ENCODE measurements at places on chromosomes 3 and 15. TPM values are rescaled to one million over a fixed set of nuclear protein-coding genes. Genes with fewer than 3 reads are reported as not detected.

Gene IREB2
- 36.8 TPM for polyA plus RNA-seq

Gene SEC61A1
- polyA plus RNA-seq = 98.3 TPM

Gene SUCNR1
- 0.10 TPM for polyA plus RNA-seq

Gene TGM5
- 0.08 TPM for polyA plus RNA-seq

Gene SCN11A
- polyA plus RNA-seq = 4.0 TPM

DNA sequence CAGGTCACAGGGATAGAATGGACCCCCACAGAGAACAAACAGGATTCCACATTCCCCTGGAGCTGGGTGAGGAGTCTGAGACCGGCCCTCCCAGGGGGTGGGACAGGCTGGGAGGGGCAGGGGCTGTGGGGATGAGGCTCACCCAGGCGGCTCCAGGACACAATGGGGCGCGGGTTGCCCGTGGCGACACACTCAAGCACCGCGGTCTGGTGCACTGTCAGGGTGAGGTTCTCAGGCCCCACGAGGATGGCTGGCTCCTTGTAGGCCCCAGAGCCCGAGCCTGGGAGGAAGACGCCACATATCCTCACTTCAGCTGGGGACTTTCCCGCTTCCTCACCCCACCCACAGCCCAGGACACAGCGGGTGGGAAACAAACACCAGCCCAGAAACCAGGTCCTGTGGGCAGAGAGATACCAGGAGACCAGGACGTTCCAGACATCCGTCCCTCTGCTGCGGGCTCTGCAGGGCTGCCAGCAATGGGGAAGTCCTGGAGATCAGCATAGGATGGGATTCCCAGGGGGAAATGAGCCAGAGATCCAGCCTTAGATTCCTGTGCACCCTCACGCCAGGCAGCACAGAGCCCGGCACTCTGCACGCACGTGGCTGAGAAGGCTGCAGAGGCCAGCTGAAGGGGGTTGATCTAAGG lies 30.2 kb downstream of the RNU5B-1 start:
- no peak for DNase-seq

DNA sequence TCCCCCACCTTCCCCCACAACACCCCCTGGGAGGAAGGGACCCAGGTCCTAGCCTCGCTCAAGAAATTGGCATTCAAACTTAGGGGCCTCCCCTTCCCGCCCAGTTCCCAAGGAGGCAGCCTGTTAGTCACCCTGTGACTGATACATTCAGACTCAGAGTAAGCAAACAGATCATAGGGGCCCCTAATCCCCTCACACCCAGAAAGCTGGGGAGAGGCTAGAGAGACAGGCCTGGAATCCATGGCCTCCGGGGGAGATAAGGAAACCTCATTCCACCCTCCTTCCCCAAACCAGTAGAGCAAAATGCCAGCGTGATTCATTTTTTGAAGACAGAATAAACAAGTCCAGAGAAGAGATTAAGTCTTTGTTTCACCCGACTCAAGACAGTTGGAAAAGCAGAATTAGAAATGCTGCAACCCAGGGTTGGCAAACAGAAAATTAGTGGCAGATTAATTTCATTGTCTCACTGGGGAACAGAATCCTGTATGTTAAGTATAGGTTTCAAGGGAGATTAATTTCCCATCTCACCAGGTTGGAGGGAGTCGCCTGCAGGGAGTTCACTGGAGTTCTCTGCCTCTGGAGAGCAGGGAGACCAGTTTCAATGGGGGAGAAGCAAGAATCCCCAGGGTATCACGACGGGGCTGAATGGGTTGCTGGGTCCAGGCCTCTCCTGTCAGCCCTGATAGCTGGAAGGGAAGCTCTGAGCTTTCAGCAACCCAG lies 268.3 kb downstream of the UACA start:
- no peak for DNase-seq

DNA sequence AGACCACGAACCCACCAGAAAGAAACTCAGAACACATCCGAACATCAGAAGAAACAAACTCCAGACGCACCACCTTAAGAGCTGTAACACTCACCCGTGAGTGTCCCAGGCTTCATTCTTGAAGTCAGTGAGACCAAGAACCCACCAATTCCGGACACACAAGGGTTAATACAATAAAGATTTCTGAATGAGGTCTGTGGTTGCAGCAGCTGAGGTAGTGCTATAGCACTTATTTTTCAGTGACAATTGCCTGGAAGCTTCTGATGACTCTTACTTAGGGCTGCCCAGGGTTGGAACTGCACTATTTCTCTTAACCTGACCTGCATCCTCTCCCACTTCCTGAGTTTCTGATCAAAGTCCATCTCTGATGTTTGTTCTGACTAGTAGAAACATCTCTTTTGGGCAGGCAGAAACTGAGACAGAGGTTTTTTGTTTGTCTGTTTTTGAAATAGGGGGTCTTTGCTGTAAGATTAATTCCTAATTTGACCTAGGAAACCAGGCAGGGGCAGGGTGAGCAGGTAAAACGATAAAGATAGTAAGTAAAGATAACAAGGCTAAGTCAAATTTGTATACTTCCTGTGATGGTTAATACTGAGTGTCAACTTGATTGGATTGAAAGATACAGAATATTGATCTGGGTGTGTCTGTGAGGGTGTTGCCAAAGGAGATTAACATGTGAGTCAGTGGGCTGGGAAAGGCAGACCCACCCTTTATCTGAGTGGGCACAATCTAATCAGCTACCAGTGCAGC lies 169.1 kb downstream of the GAP43 start:
- no peak for DNase-seq

DNA sequence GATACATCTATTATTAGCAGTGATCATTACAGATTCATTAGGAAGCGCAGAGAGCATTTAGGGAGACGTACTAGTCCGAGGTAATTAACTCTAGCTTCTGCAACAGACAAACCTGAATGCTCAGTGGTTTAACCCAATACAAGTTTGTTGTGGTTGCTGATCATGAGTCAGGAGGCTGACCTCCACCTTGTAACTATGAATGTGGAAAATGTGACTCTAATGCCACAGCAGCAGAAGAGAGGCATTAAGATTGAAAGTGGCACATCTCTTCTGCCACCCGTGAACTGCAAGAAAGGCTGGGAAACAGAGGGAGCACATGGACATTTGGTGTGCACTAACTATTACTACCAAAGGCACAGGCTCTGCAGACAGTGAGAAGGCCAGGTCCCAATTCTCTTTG lies 71.2 kb upstream of the C3orf80 start:
- DNase-seq = no peak

- DNase-seq = no peak
Observed at GRCh38 chr3:119630880-119631329, 29.5 kb downstream of the POPDC2 start.

DNA sequence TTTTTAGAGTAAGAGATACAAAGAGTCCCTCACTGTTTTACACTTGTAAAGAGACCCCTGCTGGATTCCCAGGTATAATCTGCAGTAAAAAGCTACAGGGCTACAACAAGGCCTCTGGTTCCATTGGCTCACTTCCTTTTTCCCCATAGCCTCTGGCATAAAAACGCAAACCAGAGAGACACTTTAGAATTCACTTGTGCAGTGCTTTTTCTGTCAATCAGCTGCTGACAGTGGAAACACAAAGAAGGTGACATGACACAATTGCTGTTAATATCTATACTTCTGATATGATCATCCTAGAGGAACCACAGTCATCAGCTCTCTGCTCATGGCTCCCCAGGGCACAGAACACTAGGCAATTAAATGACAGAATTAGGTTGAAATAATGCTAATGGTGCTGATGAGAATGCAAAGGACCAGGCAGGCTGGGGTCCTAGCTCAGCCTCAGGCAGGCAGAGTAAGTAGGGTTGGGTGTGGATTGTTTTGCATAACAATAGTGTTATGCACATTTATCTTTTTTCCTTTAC lies 667.9 kb upstream of the CFAP20DC start:
- DNase-seq = no peak

DNA sequence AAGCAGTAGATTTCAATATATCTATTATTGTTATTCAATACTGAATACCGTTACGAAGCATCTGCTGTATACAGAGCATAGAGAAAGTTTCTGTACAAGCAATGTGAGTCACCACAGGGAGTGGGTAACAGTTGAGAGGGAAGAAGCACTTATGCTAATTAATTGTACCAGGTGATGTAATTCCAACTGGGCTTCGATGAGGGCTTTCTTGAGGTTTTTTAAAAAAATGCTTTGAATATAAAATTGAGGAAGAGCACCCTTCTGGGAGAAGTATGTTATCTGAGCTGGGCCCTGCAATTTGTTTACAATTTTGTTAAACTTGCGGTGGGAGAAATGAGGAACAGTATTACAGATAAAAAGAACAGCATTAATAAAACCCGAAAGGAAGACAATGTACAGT lies 197.9 kb downstream of the TPRG1 start:
- no peak for DNase-seq

DNA sequence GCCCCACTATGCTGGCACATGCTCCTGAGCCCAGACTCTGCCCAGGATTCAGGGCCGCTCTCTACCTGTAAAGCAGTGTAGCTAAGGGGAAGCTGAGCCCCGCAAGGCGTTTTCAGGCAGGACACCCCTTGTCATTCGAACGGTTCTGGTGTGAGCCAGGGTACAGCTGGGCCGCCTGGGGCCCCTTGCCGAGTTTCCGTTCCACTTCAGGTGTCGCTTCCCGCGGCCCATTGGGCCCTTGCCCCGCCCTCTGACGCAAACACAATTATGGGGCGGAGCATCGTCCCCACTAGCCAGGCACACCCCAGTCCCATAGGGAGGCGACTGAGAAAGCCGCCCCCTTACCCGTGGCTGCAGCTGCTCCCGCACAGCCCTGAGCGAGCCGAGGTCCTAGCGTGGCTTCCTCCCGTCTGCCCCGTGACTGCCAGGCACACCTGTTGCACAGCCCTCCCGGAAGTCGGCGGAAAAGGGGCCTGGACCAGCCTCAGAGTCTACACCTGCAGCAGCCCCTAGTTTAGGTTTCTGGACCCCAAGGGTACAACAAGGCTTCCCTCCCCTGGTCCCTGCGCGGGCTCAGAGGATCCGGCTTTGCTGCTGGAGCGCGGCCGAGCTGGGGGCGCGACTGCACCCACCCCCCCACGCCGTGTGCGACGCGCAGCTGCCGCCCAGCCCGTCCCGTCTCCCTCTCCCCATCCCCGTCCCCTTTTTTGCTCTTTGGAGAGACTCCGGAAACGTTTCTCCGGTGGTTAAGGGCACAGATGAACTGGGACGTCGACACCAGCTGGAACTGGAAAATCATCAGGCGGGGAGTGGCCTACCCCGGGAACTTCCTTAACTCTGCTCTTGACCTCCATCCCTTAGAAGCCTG lies at the start of gene PLSCR2:
TSS of gene PLSCR2 (minus strand) at position 412 of the 868 bp plus-strand sequence. CDS start 9,657 bp downstream, outside the sequence.
- DNase-seq = peak; percentile 39

DNA sequence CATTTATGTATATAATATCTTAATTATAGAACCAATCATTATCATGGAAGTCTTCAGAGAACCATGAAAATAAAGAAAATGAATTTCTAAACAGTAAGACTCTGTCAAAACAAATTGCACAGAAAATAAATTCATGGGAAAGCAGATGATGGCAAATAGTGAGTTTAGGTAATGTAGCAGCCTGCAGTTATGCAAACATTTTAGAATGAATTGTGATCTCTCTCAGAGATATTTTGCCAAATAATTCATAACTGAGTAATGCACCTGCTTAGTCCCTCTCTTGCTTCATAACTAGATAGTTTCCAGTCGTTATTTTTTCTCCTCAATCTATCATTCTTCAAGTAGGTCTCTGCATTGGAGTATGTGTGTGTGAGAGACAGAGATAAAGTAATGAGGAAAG lies 492.7 kb upstream of the THBS1 start:
- DNase-seq = no peak

DNA sequence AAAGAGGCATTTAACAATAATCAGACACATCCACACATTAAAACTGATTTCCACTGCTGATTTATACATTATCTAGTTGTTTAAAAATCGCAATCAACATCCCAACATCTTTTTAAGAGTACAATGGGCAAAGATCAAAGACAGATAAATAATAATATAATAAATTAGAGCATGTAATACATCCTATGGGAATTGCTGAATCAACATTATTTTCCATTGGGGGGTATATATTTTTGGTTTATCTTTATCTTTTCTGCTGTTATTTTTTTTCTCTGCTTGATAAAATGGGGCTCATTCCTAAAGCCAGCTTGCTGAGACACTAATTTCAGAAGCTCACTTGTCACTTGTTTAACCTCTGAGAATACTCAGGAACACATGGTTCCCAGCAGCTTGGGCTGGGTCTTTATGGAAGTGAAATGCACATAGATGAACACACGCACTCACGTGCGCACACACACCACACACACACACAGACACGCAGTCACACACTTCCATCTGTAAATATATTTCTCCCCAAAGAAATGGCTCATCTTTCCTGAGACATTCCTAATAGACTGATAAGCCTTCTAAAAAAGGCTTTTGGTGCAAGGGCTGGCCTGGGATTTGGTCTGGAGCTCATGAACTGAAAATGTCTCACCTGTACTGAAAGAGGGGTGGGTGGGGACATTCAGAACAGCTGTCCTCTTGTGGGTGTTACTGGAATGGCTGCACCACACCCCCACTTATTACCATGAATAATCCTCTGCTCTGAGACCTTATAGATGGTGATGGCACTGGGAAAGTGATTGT lies 3.5 kb upstream of the PPIB start:
- no peak for DNase-seq

DNA sequence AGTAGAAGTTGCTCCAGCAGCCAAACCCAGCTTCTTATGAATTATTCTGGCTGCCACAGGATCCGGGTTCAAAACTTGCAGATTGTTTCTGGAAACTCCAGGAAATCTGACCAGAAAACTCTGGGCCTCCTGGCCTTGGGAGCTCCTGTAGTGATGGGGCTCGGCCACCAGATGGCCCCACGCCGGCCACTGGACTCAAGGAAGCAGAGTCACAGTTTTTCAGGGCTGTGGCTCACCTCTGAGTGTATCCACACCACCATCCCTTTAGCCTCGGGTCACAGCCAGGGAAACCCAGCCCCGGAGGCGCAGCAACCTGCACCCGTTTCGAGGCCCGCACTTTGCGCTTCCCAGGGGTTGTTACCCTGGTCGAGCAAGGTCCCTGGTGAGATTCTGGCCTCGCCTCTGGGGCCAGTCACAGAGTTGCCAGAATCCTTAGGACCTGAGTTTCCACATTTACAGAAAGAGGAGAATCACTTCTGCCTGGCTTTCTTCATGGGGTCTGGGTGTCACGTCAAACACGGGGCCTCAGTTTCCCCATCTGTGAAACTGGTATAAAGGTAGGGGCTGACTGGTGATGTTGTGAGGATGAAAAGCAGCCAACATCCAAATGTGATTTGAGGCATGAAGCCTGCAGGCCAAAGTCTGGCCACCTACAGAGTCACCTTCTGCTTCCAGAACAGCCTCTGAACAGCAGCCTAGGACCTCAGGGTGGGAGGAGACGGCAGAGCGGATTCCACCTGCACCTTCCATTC lies 53.5 kb upstream of the LCTL start:
- DNase-seq = peak; percentile 77

DNA sequence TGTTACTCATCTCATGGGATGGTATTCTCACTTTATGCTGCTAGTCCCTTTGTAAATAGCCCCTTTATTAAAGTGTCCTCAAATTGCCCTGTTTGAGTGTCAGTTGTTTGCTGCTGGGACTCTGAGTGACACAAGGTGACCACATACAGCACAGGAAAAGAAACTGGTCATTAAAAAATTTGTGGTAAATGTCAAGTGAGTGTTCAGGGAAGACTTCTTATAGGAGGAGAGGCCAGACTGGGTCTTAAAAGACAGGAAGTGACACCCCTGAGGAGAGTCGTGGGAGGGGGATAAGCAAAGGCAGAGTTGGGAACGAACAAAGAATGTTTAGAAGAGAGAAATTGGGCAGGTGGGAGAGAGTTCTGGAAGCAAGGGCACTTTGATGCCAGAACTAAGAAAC lies 35.2 kb downstream of the CCR3 start:
- DNase-seq = no peak
